Amygdala (tissue), 56 donors: ENCODE measurements at places on chromosomes 5 and 9.

DNA sequence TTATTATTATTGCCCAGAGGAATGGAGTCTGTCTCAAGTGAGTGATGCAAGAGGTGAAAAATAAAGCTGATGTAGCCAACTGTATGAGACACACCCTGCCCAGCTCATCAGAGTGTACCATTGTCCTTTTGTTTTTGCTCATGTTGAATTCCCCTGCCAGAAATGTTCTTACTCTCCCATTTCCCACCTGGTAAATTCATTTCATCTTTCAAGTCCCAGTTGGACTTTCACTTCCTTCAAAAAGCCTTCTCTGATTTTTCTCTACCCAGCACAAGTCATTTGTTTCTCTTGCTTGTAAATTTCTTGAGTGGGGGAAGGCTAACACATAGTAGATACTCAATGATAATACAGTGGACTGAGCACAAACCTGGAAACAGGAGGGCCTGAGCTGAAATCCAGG lies 394.5 kb upstream of the ZNF462 start:
- DNase-seq: no peak

GRCh38 chr9:113488071-113488470 lies 24.5 kb downstream of the RGS3 start:
- no peak for DNase-seq

- no peak for DNase-seq
These were observed 6.9 kb upstream of the WDR5 start for GRCh38 chr9:134128727-134129679.

DNA sequence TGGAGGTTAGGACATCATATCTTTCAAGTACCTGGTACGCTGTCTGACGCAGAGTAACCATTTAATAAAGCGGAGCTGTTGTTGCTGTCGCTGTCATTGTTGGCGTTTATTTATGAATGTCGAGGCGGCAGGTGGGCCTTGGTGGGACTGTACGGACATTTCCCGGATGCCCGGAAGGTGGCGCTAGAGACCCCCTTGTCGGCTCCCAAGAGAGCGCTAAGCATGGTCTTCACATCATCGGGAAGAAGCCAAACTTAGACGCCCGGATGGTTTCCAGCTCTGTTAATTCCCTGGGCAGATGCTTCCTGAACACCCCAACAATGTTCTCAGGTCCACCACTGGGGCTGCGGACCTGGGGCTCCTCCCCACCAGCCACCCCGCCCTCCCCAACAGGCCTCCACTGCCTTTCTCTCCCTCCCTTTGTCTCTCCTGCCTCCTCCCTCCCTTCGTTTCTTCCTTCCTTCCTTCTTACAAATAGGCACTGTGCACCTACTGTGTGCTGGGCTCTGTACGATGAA lies 54.1 kb downstream of the DUSP1 start:
- peak; percentile 72 for DNase-seq

GRCh38 chr9:135002802-135003201 lies 84.7 kb upstream of the OLFM1 start:
- no peak for DNase-seq

GRCh38 chr9:36665921-36666431 lies 93.3 kb downstream of the MELK start:
- no peak for DNase-seq

- DNase-seq: no peak
These were observed 270.2 kb downstream of the PSAT1 start for GRCh38 chr9:78566948-78567675.

GRCh38 chr5:54996466-54996865 lies 11.1 kb upstream of the ESM1 start:
- no peak for DNase-seq

DNA sequence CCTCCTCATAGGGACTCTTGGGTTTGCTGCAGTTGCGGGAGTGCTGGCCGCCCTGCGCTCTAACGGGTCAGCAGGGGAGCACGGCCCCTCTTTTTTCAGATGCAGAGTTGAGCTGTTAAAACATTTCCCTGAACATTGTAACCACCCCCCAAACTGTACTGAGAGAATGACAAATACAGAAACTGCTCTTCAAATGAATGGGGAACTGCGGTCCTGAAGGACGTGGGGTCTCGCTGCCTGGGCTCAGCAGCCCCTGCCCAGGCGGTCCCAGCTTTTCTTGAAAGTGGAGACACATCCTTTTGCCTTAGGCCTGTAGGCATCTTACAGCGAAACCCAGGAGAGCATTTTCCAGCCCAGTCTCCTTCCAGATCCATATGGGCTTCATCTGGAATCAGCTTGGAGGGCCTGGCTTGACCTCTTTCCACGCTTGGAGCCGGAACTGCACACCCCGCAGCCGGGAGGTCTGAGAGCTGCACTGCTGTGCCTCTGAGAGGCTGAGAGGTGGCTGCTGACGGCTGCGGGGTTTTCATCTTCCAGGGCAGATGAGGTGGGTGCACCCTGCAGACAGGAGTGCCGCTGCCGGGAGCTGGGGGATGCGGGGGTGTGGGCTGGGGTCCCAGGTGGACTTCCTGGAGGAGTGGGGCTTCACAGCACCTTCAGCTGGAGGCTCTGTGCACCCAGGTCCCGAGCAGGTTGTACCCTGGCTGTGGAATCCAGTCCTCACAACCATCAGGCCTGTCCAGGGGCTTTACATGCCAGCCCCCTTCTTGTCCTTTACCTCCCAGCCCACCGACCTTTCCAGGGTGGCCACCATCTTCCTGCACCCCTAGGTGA lies 1.2 kb upstream of the AGPAT2 start:
- no peak for DNase-seq

GRCh38 chr5:95697781-95698681 lies 15.2 kb upstream of the SPATA9 start:
- DNase-seq: no peak

- DNase-seq: no peak
These were observed 18.7 kb downstream of the C5orf58 start for GRCh38 chr5:170251462-170251861.

GRCh38 chr5:37568893-37569292 lies 189.8 kb downstream of the WDR70 start:
- DNase-seq: no peak

DNA sequence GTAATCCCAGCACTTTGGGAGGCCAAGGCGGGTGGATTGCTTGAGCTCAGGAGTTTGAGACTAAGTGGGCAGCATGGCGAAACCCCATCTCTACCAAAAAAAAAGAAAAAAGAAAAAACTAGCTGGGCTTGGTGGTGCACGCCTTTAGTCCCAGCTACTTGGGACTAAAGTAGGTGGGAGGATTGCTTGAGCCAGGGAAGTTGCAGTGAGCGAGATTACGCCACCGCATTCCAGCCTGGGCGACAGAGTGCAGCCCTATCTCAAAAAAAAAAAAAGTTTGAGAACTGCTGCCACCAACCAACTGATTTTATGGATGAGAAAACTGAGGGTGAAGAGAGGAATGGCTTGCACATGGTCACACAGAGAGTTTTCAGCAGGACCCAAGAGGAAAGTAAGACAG lies 175.1 kb downstream of the DOCK8 start:
- DNase-seq: no peak

DNA sequence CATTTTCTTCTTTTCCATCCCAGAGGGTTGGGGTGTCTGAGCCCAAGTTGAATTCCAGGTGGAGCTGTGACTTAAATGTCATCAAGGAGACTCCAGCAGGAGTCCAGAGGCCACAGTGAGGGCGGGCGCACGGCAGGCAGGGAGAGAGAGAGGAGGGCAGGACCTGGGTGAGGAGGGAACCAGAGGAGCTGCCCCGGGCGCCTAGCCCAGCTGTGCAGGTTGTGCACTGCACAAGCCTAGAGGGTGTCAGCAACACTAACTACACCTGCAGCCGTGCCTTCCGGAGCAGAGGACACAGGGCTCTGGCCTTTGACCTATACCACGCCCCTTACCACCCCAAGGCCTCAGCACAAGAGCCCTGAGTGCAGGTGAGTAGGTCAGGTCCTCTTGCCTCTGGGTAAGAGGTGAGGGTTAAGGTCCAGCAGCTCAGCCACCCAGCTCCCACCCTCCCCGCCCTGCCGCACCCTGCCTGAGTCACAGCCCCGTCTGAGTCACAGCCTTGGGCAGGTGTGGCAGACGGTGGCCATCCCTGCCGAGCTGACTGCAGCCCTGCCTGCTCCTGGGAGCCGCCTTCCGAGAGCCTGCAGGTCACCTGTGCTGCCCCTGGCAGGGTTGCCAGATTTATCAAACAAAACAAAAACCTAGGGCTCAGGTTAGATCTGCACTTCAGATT lies 6.4 kb upstream of the AGPAT2 start:
- no peak for DNase-seq

DNA sequence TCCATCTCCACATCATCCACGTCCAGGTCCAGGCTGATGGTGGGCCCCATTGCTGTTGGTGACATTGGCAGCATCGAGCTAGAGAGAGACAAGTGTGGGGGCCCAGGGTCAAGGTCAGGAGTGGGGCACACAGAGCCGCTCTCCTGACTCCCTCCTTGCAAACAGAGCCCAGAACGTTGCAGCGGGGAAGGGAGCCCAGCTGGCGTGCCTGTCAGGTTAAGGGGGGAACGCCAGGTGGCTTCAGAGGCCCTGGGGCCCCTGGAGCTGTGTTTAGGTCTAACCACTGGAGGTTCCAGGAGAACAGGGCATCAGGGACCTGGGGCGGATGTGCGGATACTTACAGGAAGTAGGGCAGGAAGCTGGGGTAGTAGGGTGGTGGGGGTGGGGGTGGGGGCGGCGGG lies 7.5 kb downstream of the RNF44 start:
- no peak for DNase-seq

DNA sequence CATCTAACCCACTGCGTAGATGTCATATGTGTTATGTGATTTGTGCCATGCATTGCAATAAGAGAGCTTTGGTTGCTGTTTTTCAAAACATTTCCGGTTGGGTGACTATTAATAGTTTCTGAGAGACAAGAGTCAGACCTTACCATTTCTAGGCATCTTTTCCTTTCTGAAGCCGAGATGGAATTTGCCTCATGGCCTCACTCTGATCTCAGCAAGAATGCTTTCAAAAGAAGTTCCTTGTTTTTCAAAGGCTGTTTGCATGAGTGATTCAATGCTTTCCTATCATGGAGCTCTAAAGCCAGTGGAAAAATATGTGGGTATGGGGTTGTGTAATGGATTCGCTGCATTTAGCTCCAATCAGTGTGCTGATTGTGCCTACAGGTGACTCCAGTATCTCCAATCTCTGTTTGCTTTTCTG lies 203.1 kb upstream of the PPP1R2B start:
- DNase-seq: no peak

GRCh38 chr9:21872696-21873095 lies 70.3 kb downstream of the MTAP start:
- DNase-seq: no peak

GRCh38 chr5:72612810-72613209 lies 105.6 kb upstream of the ZNF366 start:
- DNase-seq: no peak

GRCh38 chr9:72154468-72155285 lies 5.4 kb downstream of the GDA start:
- no peak for DNase-seq

- DNase-seq: no peak
These were observed 34.0 kb downstream of the DAPK1 start for GRCh38 chr9:87531370-87532295.

GRCh38 chr9:31347082-31347617 lies 1037.3 kb upstream of the ACO1 start:
- DNase-seq: no peak

DNA sequence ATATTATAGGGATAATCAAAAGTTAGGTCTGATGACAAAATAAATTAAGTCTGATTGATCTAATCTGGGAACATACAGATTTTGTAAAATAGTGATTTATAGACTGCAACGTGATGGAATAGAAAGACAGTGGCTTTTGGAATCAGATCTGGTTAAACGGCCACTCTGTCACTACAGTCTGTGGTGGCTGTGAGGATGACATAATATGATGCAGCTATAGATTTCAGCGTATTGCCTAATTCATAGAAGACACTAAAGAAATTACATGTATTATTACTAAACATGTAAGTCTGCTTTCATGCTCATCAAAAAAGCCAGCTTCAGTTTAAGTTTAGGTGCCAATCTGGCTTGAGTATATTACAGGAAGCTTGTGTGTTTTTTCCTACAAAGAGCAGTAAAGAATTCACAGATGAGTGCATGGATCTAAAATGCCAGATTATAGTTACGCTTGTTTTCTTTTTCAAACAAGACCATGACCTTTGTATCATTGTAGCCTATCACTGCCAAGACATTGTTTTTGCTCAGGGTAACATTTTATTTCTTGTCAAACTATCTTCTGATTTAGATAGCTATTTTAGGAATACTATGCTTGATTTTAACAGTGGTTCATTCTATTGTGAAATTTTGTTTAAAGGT lies 25.7 kb downstream of the CPEB4 start:
- no peak for DNase-seq

GRCh38 chr5:13331585-13331984 lies 612.9 kb downstream of the DNAH5 start:
- no peak for DNase-seq

DNA sequence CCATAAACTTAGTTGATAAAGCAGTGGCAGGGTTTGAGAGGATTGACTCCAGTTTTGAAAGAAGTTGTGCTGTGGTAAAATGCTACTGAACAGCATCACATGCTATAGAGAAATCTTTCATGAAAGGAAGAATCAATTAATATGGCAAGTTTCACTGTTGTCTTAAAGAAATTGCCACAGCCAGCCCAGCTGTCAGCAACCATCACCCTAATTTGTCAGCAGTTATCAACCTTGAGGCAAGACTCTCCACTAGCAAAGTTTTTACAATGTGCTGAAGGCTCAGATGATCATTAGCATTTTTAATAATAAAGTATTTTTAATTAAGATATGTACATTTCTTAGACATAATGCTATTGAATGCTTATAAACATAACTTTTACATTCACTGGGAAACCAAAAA lies 101.0 kb upstream of the SH3GL2 start:
- DNase-seq: no peak

- DNase-seq: no peak
These were observed 73.9 kb upstream of the WWC1 start for GRCh38 chr5:168217497-168217896.

GRCh38 chr5:154844809-154845208 lies 5.6 kb downstream of the FAXDC2 start:
- DNase-seq: no peak

DNA sequence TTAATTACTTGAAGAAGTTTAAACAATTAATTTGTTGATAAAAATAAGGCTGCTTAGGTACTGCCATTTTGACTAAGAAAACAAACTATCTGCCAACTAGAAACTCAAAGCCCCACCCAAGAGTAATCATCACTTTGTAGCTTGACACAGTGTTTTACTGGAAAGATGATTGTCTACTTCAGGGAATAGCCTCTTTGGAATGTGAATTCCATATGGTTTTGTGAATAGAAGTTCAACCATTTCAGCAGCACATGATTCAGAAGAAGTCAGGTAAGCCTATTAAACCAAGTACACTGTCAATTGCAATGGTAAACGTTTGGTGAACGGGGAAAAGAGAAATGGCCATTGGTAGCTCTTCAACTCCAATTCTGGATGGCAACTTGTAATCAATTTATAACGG lies 55.2 kb downstream of the PLK2 start:
- DNase-seq: no peak

GRCh38 chr5:82044010-82044409 lies 72.2 kb downstream of the ATG10 start:
- no peak for DNase-seq
